ENCODE measurements at places on chromosomes 12 and 14.

DNA sequence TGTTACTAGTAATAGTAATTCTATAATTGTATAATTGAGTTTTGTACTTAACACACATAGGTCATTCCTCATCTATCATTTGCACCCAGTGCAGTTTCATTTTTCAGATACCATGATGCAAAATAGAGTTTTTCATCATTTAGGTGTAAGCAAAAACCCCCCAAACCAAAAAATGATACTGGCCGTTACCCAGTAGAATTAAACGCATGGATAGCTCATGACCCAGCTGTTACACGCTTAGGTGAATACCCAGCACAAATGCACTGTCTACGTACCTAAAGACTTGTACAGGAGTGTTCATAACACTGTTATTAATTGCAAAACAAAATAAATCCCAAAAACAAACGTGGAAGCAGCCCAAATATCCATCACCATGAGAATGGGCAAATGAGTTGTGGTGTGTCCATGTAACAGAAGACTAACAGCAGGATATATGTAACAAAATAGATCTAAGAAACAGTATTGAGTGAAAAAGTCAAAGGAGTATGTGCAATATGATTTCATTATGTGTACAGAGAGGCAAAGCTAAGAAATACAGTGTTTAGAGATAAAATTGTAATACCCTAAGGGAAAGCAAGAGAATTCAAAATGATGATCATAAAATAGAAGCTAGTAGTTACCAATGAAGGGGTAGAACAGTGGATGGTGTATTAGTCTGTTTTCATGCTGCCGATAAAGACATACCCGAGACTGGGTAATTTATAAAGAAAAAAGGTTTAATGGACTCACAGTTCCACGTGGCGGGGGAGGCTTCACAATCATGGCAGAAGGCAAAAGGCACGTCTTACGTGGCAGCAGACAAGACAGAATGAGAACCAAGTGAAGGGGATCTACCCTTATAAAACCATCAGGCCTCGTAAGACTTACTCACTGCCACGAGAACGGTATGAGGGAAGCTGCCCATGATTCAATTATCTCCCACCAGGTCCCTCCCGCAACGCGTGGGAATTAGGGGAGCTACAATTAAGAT is 49.8 kb downstream of the EID3 start:
- DNase-seq: no peak

GRCh38 chr12:89257340-89257739 is 95.0 kb downstream of the DUSP6 start:
- no peak for DNase-seq

- no peak for DNase-seq
Observed at GRCh38 chr14:51805541-51805940, 54.9 kb upstream of the GNG2 start.

GRCh38 chr14:84581041-84581440 is 948.9 kb upstream of the FLRT2 start:
- no peak for DNase-seq

GRCh38 chr14:103529383-103530365 is 678 bp downstream of the TRMT61A start:
- DNase-seq: no peak

DNA sequence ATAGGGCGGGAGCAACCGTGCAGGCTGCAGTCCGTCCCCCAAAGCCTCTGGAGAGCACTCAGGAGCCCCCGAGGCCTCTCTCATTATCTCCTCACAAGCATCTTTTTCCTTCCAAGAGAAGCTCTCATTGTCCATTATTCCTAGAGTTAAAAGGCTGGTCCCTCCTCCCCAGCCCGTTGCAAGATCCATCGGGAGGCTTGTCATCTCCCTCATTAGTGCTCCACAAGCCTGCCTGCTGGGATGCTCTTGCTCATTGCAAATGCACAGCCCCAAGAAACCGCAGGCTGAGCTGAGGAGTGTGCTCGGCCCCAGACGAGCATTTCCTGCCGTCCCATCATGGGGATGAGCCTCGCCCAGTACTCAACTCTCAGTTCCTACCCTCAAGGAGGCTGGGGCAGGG is 23.3 kb downstream of the NUAK1 start:
- DNase-seq: no peak

DNA sequence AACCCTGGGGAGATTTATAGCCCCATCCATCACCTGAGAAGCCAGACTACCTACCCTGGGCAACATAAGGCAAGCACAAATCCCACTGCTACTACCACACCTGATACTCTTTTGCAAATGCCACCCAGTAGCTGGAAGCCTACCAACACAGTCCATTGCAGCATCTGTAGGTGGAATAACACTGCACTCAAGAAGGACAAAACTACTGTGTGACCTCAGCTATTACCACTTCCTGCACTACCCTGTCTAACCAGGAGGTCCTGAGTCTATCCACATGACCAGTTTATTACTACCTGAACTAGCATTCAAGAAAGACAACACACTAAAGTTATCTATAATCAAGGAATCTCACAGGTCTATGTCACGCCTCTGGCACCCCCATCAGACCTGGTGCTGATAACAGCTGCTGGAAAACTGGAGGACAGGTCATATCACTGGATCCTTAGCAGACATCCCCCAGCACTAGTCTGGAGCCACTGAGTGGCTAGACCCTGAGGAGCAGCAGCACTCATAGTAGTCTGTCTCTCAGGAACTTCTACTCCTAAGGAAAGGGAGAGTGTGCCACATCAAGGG is 2.9 kb upstream of the CLEC1A start:
- DNase-seq: no peak

GRCh38 chr14:89324501-89325298 is 92.3 kb downstream of the FOXN3 start:
- no peak for DNase-seq

- DNase-seq: no peak
Observed at GRCh38 chr14:55123101-55123500, 6.0 kb upstream of the LGALS3 start.

- DNase-seq: no peak
Observed at GRCh38 chr12:92133171-92133570, 12.5 kb downstream of the BTG1 start.

DNA sequence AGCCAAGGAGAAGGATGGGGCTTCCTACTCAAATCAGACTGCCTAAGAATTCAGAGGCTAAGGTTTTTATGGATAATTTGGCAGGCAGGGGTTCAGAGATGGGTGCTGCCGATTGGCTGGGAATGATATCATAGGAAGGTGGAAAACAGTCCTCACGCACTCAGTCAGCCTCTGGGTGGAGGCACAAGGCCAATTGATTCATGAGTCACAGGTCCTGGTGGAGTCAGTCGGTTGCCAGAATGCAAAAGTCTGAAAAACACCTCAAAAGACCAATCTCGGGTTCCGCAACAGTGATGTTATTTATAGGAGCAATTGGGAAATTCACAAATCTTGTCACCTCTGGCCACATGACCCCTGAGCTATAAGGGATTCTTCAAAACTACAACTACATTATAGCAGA is 105.5 kb downstream of the GXYLT1 start:
- DNase-seq: no peak

- DNase-seq: no peak
Observed at GRCh38 chr12:130593056-130593455, 123.0 kb downstream of the RIMBP2 start.

- DNase-seq: no peak
Observed at GRCh38 chr14:88547386-88547780, 7.4 kb downstream of the PTPN21 start.

DNA sequence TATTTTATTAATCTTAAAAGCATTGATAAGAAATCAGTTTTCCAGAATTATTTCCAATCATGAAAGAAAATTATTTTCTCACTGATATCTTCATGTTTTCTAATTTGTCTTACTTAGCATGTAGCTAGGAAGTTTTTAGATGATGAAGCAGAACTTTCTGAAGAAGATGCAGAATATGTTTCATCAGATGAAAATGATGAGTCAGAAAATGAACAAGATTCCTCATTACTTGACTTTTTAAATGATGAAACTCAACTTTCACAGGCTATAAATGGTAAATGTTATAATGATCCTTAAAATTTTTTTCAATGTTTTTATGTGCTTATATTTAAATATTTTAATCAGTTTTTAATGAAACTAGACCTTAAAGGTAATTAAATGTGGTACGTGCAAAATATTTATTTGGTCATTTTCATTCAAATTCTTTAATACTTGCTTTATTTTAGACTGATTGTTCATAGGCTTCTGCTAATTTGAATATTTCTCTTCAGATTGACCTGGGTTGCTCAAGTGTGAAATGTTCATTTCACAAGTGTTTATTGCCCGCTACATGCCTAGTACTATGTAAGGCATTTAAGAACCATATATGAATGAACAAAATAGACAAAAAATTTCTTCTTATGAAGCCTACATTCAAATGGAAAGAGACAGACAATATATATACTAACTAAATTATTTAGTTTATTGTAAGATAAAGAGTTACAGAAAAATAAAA is 49.5 kb downstream of the FANCM start:
- no peak for DNase-seq

GRCh38 chr14:73342670-73343069 is 105.4 kb downstream of the PAPLN start:
- DNase-seq: no peak

DNA sequence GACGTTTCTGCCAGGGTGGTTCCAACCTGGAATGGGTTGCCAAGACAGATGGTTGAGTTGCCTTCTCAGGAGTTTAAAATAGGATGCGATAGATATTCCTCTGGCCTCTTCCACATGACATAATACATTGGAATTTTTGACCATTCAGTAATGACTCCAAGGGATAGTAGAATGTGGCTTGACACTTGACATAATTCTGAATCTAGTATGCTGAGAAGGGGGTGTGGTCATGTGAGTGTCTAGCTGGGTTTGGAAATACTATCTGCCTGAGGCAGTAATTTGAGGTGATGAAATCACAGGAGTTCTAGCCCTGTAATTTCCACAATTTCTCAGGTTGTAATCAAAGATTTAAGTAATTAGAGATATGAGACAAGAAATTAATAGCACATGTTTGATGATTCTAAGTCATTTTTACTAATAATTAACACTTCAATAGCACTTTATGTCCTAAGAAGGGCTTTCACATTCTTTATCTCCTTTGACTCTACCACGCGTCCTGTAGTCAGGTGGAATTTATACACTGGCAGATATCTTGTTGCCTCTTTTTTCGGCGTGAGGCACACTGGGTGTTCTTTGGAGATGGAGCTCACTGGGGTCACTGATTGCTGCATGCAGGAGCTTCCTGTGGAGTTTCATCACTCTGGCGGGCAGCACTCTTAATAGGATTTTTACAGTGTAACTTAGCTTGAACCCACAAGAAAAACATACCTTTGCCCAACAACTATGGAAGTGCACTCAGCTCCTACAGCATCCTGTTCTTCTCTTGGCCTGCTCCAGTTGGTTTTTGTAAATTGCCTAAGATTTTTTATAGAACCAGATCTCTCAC is 3.2 kb upstream of the AMIGO2 start:
- DNase-seq: no peak

GRCh38 chr14:61547186-61548069 is 147.9 kb upstream of the HIF1A start:
- DNase-seq: no peak

- no peak for DNase-seq
Observed at GRCh38 chr14:99904506-99904905, 111.3 kb downstream of the EML1 start.

GRCh38 chr14:79057333-79057732 is 887.2 kb downstream of the NRXN3 start:
- DNase-seq: no peak

All from activated naive CD4-positive, alpha-beta T cell (primary cell).